NCI-H1436 (cell line): ENCODE measurements at places on chromosomes 1 and 21.
A peak's percentile ranks its signal among the peaks of the same experiment; 100 is the strongest.

DNA sequence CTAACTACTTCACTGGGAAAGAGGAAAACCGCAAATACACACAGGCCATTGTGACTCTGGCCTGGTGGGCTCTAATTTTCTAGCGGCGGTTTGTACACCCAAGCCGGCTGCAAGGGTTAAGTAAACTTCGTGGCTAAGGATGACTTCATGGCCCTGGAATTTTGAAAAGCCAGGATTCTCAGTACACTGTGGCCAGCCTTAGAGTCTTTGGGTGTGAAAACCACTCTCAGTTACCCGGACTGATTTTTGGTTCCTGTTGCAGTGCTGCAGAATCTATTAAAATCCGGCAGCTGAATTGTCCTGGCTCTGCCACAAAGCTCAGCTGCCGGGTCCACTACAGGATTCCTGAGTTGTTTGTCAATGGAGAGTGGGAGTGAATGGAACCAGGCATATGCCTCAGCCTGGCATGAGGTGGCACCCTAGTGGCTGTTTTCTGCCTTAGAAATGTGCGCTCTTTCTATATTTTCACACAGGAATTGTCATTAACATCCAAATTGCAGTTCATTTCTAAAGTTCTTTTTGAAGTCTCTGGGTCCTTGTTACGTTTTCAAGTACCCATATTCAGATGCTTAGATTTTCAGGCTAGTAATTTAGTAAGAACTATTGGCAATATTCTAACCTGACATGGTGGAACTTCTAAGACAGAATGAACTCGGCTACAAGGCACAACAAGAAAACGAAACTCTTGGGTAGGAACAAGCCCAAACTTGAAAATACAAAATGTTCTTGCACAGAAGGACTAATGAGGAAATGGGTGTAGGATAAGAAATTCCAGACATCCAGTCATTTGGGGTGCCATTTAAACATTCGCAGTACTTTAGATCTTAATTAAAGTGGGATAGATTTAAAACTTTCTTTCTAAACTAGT, 255.9 kb downstream of the NFIA start:
- peak; percentile 40 for DNase-seq

DNA sequence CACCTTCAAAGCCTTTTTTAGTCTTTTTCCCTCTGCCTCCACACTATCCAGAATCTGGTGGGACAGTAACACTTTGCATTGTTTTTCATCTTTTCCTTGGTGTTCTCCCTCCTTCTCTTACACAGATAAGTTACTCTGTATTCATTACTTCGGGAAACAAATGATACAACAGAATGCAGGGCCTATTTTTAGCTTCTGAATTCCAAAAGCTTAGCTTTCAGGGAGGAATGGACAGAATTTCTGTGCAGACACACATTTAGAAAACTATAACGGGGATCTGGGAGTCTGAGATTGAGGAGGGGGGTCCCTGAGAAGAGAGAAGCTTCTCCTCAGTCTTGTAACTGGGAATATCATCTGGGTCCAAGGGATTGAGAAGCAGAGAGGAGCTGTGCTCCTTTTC, 3.5 kb upstream of the STK40 start:
- no peak for DNase-seq

DNA sequence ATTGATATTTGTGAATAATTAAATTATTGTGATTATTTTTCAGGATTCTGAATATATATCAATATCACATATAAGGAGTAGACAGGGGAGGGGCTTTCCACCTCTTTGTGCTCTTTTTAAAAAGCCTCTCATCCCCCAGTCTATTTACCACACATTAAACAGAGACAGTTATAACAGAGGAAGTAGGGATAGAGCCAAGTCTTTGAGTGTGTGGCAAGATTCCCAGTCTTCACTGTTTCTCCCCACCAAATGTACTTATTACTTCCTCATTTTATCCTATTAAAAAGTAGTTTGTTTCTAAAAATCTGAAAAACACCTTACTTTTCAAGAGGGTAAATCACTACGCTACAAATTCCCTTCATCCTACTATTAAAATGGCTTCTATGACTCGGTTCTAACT, 46.7 kb downstream of the EPS15 start:
- no peak for DNase-seq

- no peak for DNase-seq
Measured at GRCh38 chr1:35097224-35097623, 18.0 kb downstream of the ZMYM1 start.

- DNase-seq: no peak
Measured at GRCh38 chr1:17601643-17602382, 62.3 kb downstream of the ARHGEF10L start.

DNA sequence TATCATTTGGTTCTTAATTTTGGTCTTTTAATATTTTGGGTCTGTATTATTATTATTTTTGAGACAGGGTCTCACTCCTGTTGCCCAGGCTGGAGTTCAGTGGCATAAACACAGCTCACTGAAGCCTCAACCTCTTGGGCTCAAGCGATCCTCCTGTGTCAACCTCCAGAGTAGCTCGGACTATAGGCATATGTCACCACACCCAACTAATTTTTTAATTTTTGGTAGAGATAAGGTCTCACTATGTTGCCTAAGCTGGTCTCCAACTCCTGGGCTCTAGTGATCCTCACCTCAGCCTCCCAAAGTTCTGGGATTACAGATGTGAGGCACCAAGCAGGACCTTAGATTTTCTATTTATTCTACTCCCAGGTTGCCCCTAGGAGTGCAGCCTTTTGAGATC, 2.7 kb upstream of the ILF2 start:
- DNase-seq: no peak
